Endothelial cell (in vitro differentiated cells): ENCODE measurements at places on chromosomes 1 and 21.

DNA sequence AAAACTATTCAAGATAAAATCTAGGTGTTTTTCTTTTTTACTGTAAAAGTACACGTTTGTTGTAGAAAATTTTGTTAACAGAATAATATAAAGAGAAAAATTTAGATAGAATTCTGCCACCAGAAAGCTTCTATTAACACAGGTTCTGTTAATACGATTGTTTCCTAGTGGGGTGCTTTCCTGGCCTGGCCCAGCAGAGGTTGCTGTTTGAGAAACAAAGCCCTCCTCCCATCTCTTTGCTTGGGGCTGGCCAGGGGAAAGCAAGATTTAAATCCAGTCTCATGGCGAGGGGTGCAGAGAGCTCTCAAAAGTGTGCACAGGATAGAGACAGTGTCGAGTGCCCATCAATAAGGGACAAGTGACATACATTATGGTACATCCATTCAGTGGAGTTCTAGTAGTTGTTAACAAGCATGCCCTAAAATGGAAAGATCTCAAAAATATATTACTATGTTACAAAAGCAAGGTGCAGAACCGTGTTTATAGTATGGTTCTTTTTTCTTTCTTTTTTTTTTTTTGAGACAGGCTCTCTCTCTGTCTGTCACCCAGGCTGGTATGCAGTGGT, 14.6 kb upstream of the ACBD3 start:
- DNase-seq = peak; percentile 25

DNA sequence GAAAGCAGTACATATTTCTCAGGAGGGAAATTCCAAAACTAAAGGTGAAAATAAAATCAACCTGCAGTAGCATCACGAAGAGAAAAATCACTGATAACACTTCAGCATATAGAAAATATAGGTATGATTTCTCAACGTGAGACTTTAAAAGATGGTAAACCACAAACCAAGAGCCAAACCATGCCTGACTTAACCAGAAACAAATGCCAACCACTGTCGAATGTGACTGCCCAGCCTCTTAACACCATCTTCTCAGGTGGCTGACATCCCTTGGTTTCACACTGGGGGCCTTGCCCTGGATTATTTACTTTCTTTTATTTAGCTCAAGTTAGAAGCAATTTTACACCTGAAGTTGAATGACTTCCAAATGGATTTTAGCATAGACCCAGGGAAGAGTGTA, 10.1 kb downstream of the HMGCS2 start:
- no peak for DNase-seq

GRCh38 chr1:71046891-71047634, 553 bp downstream of the PTGER3 start:
- DNase-seq = peak; percentile 33

DNA sequence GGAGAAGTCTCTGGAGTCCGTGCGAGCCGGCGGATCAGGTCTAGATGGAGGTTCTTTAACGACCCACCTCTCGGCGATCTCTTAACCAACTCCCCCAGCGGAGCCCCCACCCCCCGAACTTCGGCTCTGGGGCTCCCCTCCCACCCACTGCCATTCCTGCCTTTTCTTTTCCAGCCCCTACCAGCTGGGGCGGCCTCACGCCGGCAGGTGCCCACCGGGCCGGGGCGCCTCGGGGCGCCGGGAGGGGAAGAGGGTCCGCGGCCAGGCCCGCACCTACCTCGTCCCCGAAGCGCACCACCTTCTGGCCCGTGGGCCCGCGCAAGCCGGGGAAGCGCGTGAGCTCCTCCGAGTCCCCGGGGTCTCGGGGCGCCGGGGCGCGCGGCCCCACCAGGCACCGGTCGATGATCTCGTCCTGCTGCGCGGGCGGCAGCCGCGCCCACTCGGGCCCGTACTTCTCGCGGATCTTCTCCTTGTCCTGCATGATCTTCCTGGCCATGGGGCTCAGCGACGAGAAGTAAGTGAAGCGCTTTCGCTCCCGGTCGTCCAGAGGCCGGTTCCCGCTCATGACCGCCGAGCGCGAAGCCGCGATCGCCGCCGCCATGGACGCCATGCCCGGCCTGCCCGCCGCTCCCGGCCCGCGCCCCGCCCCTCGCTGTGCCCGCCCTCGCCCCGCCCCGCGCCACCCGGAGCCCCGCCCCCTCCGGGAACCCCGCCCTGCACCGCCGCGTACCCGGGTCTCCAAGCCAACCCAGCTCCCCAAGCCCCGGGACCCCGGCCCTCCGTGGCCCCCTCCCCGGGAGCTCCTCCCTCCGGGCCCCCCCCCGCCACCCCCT, at the start of gene C1orf198:
Gene C1orf198 (minus strand): TSS at position 619 of the 833 bp plus-strand sequence. CDS start 9 bp downstream, at position 610.
- peak; percentile 89 for DNase-seq

- no peak for DNase-seq
Measured at GRCh38 chr1:179677882-179678281, 65.2 kb upstream of the FAM163A start.

DNA sequence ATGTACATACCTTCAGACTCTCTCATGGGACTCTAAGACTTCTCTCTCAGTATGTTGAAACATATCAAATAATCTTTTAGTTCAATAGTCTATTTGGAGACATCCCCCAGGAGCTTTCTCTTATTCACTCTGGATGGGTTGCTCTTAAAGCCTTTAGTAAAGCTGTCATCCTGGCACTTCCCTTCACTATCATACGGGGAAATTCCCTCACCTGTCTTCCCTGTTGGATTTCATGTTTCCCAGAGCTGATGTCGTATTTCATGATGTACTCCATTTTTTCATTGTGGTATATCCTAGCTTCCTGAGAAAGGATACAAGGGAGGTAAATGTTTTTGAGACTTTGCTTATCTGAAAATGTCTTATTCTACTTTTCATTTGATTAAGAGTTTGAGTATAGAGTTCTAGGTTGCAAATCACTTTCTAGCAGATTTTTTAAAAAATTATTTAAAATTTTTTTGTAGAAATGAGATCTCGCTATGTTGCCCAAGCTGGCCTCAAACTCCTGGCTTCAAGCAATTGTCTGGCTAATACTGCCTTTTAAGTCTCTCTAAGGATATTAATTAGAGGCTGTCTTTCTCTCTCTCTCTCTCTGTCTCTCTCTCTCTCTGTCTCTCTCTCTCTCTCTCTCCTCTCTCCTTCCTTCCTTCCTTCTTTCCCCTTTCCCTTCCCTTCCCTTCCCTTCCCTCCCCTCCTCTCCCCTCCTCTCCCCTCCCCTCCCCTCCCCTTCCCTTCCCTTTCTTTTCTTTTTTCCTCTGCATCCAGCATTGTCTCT, 17.0 kb upstream of the MACF1 start:
- no peak for DNase-seq

- no peak for DNase-seq
Measured at GRCh38 chr1:242083742-242084141, 84.8 kb upstream of the MAP1LC3C start.

GRCh38 chr21:38925923-38926322, 120.2 kb downstream of the ETS2 start:
- DNase-seq = no peak

DNA sequence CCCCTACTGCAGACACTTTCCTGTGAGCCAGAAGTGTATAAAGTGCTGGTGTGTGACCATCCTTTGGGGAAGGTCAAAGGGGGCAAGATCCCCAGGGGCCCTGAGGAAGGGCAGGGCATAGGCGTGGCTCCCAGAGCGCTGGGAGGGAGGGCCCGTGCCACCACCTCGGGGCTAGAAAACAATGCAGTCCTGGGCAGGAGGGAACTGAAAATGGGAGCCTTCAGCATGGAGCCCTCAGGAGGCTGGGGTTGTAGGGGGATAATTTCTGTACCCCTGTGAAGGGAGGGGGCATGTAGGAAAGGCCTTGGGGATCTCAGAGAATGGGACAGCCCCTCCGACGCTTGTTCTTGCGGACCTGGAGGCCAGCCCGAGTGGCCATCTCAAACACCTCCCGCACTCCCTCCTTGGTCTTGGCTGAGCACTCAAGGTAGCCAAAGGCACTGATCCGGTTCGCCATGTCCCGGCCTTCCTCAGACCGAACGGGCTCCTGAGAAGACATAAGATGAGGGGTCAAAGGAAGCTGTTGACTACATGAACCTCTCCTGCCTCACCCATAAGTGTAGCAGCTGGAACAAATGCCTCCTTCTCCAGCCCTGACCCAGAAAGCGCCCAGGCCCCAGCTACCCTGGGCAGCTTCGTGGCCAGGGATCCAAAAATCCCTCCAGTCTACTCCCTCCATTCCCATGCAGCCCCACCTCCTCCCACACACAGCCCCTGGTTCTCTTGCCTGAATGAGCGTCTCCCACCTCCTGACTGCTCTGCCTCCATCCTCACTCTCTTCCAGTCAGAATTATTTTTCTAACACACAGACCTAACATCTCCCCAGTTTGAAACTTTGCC, 5.5 kb downstream of the RHOC start:
- DNase-seq = no peak

GRCh38 chr1:246836209-246836966, 95.4 kb downstream of the AHCTF1 start:
- DNase-seq = no peak

- no peak for DNase-seq
Measured at GRCh38 chr1:204104331-204105130, 31.6 kb downstream of the SOX13 start.

DNA sequence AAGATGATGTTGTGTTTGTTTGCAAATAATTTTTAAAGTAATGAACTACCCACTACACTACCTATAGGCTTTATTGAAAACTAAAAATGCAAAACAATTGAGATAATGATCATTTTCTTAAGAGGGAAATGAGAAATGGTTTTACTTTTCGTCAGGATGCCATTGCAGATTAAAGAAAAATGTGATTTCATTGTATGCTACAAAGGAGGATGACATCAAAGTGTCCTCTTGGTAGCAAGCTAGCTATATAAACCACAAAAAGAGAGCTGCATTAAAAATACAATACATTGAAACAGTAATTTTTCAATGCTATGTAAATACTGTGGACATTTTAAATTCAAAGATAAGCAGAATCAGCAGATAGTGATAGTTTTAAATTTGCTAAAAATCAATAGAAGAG, 87.5 kb upstream of the DPYD start:
- DNase-seq = no peak

GRCh38 chr21:16205527-16205926, 475.7 kb downstream of the USP25 start:
- no peak for DNase-seq

- no peak for DNase-seq
Measured at GRCh38 chr1:220485131-220485530, 42.8 kb upstream of the MARK1 start.

GRCh38 chr1:198068285-198068684, 88.5 kb upstream of the NEK7 start:
- DNase-seq = no peak

- DNase-seq = no peak
Measured at GRCh38 chr1:48214820-48215219, 7.7 kb upstream of the SLC5A9 start.

GRCh38 chr1:86247597-86248279, 91.2 kb upstream of the COL24A1 start:
- DNase-seq = no peak

DNA sequence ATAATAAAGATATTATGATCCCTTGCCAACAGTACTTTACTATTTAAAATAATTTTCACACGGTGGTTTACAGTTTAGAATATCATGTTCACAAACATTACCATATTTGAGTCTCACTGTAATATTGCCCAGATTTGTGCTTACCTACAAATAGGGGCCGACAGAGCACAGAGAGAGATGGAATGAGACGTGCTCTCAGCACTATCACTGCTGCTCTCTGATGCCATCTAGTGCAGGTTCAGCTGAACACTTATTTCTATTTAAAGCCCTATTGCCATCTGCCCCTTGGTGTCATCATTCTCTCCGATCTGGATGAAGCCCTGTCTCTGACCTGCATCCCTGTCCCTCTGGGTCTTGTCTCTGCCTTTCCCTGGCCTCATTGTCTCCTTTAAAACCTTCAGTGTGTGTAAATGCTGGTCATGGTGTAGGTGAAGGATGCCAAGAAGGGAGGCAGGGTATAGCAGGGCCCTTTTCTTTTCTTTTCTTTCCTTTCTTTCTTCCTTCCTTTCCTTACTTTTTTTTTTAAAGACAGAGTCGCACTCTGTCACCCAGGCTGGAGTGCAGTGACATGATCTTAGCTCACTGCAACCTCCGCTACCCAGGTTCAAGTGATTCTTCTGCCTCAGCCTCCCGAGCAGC, 6.9 kb upstream of the GPATCH4 start:
- DNase-seq = peak; percentile 66

DNA sequence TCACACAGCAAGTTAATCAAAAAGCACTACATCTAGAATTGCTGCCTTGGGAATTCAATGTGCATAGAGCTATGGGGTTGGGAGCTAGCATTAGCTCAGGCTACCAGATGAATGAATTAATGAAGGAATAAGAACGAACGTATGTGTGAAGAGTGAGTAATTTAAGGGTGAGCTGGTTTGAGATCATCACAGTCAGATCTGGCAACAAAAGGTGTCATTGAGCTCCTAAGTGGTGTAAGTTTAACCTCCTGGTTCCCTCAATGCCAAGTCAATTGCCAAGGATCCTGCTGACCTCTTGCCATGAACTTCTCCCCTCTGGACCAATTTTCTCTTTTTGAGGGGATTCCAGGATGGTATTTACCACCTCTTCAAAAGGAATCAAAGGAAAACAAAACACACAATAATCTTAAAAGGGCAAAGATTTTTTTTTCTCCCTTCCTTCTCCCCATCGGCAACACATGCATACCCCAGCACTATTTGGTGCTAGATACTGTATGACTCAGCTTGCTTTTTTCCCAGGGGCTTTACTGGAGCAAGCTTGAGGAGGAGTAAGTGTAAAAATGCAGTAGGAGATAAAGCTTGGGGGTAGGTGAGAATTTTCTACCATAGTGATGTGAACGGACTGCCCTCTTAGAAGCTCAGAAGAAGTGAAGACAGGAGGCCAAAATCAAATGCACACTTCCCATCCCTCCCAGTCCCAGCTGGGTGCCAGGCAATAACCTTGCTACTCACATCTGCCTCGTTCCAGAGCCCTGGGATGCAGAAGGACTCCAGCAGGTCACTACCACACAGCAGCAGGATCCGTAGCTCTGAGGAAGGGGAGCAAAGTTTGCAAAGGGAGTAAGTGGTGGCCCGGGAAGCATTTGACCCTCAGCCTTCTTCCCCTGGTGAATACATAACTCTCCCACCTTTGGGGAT, 92.0 kb downstream of the LAMC2 start:
- no peak for DNase-seq
